ENCODE measurements at places on chromosomes 11 and 22.

GRCh38 chr11:44854741-44855492 lies 95.8 kb downstream of the TP53I11 start:
- no peak for DNase-seq

GRCh38 chr11:34501500-34501899 lies 12.1 kb downstream of the ELF5 start:
- peak; percentile 15 for DNase-seq

DNA sequence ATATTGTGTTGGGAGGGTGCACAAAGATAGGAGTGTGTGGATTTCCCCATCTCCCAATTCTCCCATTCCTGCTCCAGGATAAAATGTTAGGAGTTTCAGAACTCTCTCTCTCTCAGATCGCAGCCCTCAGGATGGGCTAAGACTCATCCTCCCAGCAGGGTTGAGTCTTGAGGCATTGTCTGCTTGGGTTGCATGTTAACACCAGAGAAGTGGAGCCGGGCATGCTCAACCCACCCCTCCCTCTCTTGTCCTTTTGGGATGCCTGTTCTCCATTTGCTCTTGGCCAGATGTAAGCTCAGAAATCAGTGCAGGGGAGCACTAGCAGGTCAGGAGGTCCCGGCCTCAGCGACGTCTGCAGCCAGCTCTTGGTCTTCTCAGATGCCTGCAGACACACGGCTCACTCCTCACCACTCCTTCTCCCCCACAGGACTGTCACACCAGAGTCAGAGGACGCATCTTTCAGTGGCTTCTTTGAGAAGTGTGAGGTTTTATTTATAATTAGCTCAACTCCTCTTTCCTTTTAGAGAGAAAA lies 1456.5 kb downstream of the TBC1D22A start:
- no peak for DNase-seq

DNA sequence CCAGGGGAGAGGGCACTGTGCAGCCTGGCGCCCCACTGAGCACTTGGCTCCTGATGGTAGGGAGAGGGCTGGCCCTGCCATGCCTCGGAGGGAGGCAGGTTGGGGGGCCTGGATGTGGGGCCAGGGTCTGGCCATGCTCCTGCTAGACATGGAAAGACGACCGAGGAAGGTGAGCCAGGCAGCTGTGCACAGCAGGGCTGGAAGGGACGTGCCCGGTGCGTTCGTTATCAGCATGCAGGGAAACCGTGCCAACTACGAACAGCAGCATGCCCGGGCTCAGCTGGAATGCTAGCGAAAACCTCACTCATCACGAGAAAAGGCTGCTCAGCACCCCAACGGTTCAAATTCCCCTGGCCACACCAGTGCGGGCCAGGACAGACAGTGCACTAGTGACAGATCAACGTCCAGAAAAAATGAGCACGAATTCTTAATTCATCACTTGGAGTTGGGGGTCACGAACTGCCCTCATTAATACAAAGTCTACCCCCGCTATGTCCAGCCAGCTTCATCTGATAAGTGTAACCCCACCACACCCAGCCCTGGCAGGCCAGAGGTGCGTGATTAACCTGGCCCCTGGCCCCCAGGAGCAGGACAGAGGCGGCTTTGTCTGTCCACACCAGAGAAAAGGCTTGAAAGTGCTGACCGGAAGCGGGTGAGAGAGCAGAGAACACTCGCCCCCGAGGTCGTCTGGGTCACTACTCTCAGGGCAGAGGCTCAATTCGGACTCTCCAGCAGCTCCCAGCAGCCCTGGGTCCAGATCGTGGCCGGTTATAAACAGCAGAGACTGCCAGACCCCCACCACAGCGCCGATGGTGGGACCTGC lies 84.2 kb downstream of the CELSR1 start:
- DNase-seq: no peak

DNA sequence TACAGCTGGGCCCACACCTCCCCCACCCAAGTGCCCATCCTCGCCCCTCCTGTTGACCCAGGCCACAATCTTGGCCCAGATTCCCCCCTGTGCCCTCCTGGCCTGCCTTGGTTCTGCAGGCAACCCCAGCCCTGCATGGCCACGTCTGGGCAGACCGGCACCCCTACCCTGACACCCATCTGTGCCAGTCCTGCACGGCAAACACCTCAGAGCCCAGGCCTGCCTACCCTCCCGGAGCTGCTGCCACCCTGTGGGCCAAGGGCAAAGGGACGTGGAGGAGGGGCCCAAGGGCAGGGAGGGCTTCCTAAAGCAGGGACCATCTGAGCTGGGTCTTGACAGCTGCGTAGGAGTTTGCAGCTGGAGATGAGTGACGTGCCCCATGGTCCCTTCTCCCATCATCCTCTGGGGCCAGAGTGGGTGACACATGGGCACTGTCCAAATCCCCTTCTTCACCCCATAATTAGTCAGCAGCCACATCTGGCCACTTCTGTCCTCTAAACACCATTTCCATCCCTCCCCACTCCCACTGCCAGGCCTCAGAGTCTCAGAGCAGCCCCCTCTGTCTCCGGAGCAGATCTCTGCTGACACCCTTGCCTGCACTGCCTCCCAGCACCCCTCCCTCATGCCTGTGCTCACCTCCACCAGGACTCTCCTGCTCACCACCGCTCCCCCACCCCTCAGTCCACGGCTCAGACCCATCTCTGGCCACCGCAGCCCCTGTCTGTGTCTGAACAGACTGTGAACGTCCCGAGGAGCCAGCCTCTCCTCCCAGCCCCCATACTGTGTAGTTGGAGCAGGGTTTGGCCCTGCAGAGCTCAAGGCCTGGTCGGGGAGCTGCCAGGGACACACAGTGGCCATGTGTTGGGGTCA lies 35.6 kb upstream of the PPARA start:
- no peak for DNase-seq

DNA sequence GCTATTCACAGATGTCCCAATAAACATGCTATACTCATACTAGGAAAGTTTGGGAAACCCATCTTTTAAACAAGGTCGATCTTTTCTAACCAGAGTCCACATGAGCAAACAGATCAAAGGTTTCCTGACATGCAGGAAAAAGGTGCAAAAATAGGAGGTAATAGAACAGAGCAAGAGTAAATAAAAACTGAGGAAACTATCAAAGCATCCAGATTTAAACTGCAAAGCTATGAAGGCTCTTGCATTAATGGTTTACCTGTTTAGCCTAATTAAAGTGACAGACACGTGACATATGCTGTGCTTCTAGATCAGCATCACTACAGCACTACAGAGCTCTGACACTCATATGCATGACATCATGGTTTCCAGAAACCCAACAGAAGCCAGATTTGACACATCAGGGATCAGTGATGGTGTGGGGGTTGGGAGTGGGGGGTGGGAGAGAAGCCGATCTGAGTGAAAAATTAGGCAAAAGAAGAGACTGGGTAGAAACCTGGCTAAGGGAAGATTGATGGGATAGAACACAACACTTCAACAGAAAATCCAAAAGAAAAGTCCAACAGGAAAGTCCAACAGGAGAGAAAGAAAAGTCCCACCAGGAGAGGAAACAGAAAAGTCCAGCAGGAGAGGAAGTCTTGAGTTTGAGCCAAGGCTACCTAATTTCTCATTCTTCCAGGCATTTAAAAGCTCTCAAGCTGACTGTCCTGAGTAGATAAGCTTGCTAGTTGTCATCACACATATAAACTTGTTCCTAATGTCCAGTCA lies 262.3 kb downstream of the SOX6 start:
- no peak for DNase-seq
